Caudate nucleus (tissue), 63 donors: ENCODE measurements at places on chromosomes 4 and X.

GRCh38 chr4:56627375-56627774 lies 53.7 kb downstream of the HOPX start:
- no peak for DNase-seq

DNA sequence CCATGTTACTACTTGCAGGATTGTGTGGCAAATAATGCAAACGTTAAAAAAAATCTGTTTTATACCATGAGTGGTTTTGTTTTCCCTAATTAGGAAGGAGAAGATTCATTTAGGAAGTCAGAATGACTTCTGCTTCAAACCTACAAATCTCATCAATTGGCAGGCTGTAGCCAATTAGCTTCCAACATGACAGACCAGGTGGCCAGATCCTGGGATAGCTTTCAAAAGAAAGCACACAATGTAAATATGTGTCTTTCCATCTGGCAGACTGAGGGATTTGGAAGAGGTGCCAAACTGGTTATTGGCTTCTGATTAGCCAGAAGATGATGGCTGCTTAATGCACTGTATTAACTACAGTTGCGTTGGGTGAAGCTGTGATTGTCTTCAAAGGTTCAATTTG lies 432.8 kb downstream of the ANKRD50 start:
- no peak for DNase-seq

GRCh38 chr4:186984105-186984644 lies 260.5 kb upstream of the FAT1 start:
- DNase-seq = no peak

DNA sequence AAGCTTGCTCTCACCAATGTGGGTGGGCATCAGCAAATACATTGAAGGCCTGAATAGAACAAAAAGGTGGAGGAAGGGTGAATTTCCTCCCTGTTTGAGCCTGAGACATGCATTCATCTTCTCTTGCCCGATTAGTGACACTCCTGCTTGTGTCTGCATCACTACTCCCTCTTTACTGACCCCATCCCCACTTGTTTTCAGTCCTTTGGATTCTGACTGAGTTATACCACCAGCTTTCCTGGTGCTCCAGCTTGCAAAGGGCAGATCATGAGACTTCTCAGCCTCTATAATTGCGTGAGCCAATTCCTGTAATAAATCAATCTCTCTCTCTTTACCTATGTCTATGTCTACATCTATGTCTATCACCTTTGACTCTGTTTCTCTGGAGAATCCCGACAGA lies 47.4 kb upstream of the DYNLT3 start:
- no peak for DNase-seq

GRCh38 chr4:54372951-54373350 lies 143.9 kb downstream of the PDGFRA start:
- DNase-seq = no peak

- no peak for DNase-seq
Observed at GRCh38 chrX:153688071-153688470, 345 bp downstream of the SLC6A8 start.

- no peak for DNase-seq
Observed at GRCh38 chr4:152247271-152247975, 288.5 kb downstream of the FBXW7 start.

- DNase-seq = no peak
Observed at GRCh38 chrX:84118315-84118714, 69.7 kb downstream of the RPS6KA6 start.

DNA sequence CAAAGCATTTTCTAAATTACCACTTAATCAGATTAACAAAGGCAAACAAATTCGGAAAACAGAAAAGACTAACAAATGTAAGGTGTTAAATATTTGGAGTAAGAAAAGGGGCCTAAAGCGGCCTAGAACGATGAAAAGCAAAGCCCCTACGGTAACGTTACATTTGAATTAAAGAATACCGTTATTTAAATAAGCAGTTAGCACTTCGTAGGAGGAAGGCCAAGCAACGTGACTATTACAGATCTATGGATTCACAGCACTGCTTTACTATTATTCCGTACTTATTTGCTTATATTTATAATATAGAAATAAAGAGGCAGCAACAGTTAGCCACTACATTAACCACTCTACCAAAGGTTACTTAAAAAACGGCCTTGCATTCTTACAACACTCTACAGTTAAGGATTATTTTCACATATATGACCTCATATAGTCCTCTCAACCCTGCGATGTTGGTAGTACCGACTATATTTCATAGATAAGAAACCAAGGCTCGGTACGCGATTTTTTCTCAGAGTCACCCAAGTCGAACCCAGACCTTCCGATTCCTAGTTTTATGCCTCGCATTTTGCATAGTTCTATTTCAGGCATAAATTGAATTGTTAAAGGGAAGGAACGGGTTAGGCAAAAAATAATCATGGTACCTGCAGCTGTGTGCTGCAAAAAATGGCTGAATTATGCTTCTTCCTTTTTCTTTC lies 2.9 kb downstream of the KLHL15 start:
- no peak for DNase-seq

DNA sequence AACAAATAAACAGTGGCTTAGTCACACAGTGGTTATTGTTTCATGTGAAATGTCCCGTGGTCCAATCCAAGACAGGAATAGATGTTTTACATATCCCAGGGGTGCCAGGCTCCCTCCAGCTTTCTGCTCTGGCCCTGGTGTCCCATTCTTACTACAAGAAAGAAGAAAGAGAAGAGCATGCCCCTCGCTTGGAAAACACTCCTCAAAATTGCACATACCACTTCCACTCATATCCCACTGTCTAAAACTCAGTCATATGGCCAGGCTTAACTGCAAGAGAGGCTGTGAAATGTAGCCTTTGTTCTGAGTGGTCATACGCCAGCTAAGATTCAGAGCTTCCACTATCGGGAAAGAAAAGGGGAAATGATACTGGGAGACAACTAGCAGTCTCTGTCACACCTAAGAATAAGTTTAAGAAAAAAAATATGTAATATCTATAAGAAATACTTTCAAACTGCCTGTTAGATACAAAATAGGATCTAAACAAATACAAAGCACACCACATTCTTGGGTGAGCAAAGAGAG lies 306.8 kb upstream of the FAM241A start:
- DNase-seq = no peak

DNA sequence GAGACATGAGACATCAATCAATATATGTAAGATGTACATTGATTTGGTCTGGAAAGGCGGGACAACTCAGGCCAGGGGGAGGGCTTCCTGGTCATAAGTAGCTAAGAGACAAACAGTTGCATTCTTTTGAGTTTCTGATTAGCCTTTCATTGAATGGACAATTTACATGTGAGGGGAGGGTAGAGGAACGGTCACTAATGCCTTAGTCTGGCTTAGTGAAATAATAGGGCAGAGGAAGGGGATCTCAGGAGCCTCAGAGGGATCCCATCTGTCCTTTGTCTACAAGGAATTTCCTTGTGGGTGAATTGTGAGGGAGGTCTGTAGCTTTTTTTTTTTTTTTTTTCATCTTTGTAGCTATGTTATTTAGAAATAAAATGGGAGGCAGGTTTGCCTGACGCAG lies 88.3 kb downstream of the GK start:
- DNase-seq = no peak

DNA sequence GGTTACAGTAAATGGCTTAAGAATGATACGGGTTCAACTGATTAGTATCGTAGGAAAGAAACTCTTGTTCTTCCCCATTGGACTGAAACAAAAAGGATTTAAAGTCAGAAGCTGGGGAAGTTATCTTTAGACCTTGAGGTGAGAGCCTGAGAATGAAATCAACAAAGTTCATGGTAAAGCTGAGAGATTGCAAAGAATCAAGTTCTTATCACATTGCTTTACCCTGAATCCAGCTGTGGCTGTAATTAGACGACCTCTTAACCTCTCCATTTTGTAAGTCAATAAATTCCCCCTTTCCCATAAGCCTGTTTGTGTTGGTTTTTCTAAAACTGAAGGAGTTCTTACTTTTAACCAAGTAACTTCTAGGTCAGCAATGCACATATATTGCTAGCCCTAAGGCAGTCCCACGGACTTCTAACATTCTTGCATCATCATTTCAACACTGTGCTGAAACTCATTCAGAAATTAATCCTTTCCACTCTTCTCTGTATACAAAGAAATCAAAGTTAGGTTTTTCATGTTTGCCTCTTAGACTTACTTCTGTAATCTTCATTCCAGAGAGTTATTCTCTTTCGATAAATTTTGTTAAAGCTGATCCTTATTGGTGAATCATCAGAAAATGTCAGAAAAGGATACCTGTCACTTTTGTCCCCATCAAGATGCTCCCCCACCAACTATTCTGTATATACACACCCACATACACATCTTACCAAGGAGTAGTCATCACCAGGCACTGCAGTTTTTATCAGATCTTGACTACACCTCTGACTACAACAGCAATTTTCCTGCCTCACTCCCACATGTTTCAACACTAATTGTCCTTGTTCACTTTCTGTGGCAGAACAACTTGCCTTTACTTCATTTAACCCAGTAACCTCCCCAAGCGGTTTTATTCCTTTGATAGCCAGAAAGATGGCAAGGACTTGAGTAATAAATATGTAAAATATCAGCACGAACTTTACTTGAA lies 77.9 kb upstream of the STK26 start:
- no peak for DNase-seq

- no peak for DNase-seq
Observed at GRCh38 chr4:40713798-40714197, 36.0 kb upstream of the NSUN7 start.

- DNase-seq = no peak
Observed at GRCh38 chr4:26300314-26301307, 20.2 kb upstream of the RBPJ start.

DNA sequence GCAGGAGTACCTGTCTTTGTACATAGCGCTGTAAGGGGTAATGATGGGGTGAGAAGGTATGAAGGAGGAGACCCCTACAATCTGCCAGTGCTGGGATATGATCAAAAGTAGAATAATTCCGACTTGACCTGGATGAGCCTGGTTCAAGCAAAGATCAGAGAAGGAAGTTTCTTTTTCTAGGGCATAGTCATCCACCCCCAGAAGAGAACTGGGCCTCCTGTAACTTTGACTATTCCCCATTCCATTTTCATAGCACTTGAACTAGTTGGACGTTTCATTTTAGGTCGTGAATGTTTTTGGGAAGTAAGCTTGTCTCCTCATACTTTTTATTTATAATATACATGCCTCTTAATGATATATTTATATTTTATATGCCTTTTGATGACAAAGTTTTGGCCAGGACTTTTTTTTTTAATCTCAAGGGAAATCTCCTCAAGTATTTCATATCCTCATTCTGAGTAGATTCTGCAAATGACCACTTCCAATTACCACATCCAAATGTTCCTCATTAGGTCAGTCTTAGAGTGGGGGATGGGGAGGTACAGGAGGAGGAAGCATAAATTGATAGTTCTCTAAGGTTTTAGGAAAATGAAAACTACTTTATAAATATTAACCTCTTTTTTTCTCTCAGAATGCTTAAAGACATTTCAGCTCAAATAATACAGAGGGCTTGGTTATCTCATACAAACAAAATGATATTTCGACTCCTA lies 3.5 kb downstream of the CXorf58 start:
- DNase-seq = no peak

GRCh38 chr4:10622728-10623127 lies 61.8 kb downstream of the CLNK start:
- DNase-seq = no peak

DNA sequence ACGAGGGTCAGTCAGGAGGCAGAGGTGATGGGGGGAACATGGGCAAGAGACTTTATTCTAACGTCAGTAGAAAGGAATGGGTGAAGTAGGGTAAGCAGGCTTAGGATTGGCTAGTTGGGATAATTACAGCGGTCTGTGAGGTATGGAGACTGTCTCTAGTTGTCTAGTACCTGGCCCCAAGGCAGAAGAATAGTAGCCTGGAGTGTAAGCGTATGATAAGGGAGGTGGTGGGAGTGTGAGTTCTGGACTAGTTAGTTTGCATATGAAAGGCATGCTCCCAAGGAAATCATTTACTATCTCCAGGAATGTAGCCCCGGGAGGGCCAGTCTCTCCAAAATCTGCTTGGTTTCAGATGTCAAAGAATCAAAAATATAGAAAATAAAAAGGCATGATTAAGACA lies 219.6 kb upstream of the ANXA3 start:
- no peak for DNase-seq

DNA sequence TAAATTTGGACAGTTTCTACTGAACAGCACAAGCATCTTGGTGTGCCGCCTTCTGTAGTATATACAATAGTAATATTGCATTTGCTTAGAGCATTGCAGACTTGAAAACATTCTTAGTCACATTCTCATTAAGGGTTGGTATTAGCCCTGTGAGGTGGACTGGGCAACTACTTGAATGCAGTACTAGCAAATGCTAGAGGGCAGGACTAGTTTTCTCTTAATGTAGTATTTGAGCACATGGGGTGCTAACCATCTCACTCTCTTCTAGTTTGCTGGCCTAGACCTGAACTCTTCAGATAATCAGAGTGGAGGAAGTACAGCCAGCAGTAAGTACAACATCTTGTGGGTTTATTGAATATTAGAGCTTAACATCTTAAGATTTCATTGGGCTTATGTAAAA lies 3.2 kb downstream of the DDX3X start:
- no peak for DNase-seq

GRCh38 chrX:152915541-152916241 lies 17.8 kb downstream of the ZNF185 start:
- no peak for DNase-seq

DNA sequence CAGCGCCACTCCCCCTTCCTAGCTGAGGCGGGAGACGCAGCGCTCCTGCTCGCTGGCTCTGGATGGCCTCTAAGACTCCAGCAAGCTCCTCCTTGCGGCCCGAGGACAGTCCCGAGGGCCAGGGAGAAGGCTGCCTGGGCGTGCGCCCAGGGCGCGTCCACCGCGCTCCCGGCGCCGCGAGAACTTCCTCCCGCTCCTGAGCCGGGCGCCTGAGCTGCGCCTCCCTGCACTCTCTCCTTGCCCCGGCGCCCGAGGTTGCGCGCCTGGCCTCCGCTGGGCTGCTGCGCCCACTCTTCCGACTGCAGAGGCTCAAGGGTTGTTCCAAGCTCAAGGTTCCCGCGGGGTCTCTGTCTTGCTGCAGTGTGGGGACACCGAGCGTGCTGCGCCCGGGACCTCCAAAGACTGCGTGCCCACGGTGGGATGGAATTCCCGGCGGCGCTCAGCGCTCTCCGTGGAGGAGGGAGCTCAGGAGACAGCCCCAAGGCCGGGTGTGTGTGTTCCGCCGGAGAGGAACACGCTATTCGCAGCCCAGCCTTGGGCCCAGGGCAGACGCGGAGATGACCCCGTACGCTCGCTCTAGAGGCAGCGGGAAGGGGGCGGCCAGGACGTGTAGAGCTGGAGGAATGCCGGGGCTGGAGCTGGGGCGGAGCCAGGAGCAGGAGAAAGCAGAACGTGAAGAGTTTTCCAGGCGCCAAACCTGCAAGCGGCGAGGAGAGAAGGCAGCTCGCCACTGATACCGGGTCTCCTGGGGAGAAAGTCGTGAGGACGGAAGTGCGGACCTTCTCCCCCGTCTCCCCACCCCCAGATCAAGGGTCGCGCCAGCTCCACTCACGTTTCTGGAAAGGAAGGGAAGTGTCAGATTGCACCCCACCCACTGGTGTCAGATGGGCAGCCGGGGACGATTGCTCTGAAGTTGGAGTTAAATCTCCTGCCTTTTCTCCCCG lies at the start of gene ARHGAP6:
Gene ARHGAP6 (minus strand): TSS at position 753 of the 944 bp plus-strand sequence. CDS start 1,092 bp downstream, outside the sequence.
- DNase-seq = no peak

DNA sequence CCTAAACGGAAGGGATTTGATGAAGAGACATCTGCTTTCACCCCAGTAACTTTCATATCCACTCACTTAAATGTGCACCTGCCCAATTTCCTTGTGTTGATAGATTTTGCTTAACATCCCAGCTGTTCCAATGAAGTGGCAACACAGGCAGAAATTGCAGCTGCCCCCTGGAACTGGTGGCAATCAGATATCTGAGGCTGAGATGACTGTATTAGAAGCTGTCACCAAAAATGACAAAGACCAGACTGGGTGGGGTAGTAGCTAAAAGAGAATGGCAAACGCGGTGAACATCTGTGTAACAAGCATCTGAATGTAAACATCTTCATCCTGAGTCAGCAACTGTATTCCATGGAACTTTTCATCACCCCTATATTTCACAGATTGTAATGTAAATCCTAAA lies 17.1 kb downstream of the GABRA2 start:
- no peak for DNase-seq
